Stimulated activated CD8-positive, alpha-beta memory T cell treated with anti-CD3 and anti-CD28 coated beads, Interleukin-4, amount 100 ng/mL, for 1 hour (primary cell): ENCODE measurements at places on chromosomes 1 and 21.

DNA sequence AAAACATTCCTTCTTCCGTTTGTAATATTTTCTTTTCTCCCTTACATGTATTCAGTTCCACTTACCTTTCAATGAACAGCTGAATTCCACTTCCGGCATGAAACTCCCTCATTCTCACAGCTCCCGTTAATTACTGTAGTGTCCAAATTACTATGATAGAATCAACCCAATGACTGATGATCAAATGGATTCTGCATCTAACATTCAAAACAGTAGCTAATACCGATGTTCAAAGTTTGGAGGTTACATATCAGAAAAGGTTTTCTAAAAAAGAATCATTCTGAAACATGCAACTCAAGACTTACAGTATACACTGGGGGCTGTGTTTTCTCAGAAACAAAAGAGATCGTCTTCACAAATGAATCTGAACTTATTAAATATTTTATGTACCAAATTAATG, 77.2 kb downstream of the PTPRC start:
- DNase-seq = no peak

DNA sequence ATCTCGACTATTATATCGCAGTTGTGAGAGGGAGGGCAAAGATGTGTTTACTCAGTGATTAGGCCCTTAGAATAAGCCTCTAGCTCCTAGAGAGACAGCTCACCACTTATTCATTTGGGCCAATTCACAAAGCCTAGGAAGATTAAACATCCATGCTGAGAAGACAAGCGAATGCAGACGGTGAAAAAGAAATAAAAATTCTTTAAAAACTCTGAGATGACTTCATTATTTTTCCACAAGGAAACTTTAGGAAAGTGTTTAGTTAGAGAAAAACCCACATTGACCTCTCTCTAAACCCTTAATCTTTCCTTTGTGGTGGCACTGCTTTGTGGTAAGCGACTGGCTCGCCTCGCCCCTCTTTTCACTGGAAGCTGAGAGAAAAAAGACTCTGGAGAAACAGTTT, 146.8 kb upstream of the DMRTA2 start:
- no peak for DNase-seq

GRCh38 chr1:169129109-169129784, 22.8 kb downstream of the ATP1B1 start:
- no peak for DNase-seq

DNA sequence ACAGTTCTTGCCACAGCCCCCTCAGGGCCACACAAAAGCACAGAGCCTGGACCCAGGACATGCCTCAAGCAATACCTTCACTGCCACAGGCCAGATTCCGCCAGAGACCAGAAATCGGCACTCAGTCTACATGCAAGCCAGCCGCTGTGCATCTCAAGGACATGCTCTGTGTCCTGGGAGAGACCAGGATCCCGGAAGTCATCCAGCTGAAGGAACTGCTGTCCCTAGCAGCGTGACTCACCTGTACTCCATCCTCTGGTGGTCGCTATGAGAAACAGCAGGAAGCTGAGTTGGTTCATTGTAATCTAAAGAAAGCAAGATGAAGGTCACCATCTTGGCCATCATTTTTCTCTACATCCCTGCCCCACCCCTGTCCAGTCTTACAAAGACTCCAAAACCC, 401 bp downstream of the ITLN1 start:
- DNase-seq = no peak

DNA sequence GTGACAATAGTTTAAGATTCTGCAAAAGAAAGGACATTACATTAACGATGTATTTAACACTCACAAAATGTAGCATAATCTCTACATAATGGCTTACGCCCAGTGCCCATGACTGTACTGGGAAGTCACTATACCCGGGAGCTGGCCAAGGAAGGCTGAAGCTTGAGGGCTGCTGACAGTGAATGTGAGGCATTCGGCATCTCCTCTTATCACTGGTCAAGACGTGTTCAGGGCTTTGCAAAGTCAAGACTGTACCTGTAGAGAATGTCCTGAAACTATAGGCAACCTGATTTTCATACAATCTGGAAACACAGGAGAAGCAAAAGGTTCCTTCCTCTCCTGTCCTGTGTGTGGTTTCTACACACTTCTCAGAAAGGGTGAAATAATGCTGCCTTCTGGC, 12.7 kb upstream of the IFNGR2 start:
- no peak for DNase-seq

GRCh38 chr21:41733951-41734689, 32.7 kb downstream of the RIPK4 start:
- DNase-seq = no peak

DNA sequence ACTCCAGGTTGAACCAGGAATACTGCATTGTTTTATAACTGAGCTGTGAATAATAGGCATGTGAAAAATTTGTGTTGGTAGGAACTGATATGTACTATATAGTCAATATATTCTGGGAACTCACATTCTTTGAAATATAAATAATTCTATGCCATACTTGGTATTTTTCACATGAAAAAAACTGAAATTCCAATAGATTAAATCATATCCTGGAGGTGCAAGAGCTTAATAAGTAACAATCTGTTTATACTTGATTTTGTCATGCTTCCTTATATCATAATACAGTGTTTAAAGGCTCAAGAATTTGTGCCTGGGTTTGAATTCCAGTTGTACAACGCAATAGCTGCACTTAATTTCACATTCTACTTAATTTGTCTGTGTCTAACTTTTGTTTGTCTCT, 387.0 kb downstream of the USP25 start:
- no peak for DNase-seq

GRCh38 chr1:220789532-220790147, 2.9 kb downstream of the MTARC1 start:
- DNase-seq = no peak

DNA sequence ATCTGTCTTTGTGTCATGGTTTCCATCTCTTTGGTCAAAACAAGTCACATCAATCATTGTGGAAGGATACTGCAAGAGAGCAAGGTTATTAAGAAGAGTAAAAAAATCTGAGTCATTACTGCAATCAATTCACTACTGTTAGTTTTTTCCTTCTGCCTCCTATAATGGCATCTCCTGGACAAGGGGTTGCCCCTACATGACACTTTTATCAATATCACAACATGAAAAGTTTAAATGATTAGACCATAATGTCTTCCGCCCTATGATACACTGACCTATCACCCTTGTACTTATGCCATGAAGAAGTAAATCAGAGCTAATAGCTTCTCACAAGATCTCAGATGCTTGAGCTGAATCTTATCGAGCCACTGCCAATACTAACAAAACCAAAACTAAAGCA, 223.9 kb downstream of the KCNK2 start:
- no peak for DNase-seq

GRCh38 chr21:32916522-32917099, 109.1 kb upstream of the OLIG2 start:
- no peak for DNase-seq

- DNase-seq = no peak
Observed at GRCh38 chr21:43667191-43667904, 8.0 kb downstream of the RRP1B start.

- DNase-seq = no peak
Observed at GRCh38 chr1:62625415-62625814, 28.1 kb downstream of the ANGPTL3 start.

GRCh38 chr1:62395291-62395690, 41.6 kb upstream of the USP1 start:
- DNase-seq = no peak

DNA sequence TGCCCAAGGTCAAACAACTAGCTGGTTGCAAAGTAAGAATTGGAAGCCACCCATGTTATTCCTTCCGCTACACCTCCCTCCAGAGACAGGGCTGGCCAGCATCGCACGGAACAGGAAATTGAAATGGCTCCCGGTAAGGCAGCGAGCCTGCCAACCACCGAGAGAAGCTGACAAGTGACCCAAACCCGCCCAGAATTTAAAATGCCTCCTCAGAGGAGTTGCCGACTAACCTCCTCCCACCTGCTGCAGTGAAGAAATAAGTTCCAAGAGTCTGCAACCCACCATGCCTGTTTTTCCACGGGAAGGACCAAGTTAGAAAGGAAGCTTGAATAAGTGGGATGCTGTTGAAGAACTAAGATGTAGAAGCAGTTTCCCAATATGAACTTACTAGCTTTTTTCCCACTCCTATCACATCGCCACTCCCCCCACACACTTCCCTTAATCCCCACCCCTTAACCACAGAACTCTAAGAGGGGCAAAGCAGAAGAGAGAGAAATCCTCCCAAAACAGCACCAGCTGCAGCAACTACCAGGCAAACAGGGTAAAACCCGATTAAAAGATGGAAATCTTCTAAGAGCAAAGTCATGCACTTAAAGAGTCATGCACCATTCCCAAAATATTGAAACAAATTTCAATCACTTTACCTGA, 78.6 kb downstream of the TIAM1 start:
- no peak for DNase-seq

GRCh38 chr1:203173566-203173965, 2.1 kb downstream of the MYBPH start:
- DNase-seq = no peak

GRCh38 chr1:117629625-117630422, 24.0 kb downstream of the TENT5C start:
- no peak for DNase-seq

DNA sequence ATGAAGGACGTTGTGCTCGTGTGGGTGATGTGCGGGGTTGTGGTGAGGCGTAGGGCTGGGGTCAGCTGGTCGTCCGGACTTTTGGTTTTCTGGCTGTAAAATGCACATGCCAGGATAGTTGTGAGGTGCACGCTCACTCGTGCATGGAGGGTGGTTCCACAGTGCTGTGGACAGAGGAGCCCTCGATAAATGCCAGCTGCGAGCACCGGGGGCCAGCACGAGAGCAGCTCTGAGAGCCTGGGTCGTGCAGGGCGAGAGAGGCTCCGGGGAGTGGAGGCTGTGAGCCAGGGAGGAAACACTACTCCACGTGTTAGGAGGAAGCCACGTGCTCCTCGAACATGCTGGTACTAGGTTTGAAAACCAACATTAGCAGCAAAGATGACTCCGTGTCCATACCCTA, 39.4 kb downstream of the COL18A1 start:
- DNase-seq = no peak

GRCh38 chr1:192914696-192915095, 105.9 kb downstream of the RGS2 start:
- no peak for DNase-seq

DNA sequence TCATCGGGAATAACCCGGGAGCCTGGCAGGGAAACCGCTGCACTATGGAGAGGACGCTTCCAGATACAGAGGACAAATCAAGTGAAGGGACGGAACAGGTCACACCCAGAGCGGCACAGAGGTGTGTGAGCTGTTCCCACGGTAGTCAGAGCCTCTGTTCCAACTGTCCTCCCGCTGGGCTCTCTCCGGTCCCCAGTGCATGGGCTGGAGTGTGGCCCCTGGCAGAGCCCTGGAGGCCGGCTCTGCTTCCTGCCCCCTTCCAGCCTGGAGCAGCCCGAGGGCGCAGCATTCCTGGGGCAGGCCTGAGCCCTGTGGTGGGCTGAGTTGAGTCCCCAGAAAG, 11.9 kb upstream of the ZBTB21 start:
- no peak for DNase-seq

- DNase-seq = no peak
Observed at GRCh38 chr1:91687452-91687851, 186.8 kb downstream of the CDC7 start.

DNA sequence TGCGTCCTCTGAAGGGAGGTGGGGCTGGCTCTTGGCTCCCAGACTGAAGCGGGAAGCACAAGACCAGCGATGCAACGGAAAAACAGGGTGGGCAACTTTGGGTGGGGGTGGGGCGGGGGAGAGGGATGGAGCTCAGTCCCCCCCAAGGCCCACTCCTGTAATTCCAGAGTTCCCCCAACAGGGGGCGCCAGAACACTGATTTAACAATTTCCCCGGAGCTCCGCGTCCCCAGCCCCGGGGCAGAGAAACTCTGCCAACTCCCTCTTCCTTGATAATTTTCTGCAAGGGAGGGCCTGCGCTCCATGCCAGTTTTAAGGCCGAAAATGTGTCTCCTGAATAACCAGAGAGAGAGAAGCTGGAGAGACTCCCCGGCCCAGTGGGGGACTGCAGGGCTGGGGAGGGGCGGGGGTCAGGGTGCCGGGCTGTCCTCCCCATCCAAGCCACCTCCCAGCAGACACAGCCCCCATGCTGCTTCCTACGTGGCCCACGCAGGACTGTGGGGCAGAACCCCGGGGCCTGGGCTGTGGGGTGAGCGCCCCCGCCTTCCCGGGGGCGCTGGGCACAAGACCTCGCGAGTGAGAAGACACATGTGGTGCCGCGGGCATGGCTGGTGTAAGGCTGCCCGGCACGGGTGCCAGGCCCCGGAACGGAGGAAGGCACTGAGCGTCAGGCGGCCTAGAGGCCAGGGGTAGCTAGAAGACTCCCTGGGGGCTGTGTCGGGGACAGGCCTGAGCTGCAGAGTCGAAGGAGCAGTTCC, 51.4 kb downstream of the KIF21B start:
- DNase-seq = peak; percentile 59

DNA sequence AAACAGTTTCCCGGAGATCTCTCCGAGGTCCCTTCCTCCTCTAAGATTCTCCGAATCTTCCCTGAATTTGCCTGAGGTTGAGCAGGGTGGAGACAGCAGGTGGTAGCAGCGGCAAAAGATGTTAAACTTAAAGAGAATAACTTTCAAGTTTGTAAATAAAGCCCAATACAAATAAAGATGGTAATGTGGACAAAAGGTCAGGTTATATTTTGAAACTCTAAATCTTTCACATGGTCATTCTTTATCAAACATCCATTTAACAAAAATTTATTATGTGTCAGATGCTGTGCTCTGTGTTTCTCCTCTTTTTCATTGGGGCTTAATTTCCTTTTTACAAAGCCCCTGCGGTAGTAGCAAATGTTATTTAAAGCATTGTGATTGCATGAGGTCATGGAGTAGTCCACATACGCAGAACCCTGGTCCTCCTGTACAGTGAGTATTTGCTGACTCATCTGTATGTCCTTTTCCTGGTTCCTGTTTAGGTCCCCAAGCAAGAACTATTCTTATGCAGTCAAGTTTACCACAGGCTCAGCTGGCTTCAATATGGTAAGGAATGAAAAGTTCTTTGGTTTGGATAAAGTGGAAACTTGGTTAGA, 119.2 kb downstream of the ITSN1 start:
- DNase-seq = no peak

GRCh38 chr1:21869620-21870121, 57.6 kb downstream of the LDLRAD2 start:
- DNase-seq = no peak

DNA sequence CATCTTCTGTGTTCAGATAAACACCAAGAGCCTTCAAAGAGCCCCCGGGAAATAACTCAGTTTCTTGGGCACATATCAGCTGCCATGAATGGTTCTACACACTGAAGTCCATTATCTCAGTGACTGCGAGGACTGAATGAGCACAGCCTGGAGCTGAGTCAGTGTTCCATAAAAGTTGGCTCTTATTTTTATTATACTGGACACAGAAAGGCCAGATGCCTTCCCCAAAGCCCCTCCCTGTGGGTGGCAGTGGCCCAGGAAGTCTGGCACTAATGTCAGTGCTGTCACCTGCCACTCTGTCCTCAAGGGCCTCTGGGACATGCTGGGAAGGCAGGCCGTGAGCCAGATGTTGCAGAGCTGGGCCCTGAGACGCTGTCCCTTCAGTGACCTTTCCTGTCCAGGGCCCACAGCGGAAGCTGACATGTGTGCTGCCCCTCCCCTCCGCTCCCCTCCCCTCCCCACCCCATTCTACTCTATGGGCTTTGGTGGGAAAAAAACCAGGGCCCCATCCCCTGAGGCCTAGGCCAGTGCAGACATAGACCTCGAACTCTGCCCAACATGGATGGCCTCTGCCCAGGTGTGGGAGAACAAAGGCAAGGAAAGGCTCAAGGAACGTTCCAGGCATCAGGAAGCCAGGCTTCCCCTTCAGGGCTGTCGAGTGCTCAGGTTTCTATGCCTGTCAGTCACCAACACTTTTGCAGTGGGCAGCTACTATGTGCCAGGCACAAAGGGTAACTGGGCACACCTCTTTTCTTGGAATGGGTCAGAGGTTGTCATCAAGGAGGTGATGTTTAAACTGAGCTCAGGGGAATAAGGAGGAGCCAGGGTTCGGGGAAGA, 22.4 kb upstream of the NPPB start:
- DNase-seq = no peak
